ENCODE measurements at places on chromosomes 12 and 14. TPM values are rescaled to one million over a fixed set of nuclear protein-coding genes. Genes with fewer than 3 reads are reported as not detected.

DNA sequence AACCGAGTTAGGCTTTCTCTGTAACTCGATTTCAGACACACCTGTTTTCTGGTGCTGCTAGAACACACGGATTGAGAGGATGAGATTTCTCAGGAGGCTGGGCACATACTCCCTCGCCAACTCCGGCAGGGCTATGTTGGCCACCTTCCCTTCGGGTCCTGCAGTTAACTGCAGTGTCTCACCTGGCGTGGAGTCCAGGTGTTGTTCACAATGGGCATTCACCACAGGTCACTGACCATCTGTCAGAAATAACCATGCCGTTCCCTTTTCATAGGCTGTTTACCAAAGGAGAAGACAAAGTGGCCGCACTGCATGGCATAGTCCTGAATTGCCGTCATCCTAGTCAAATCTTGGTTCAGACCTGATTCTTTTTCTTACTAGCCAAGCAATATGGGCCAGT is 5.5 kb upstream of the KCNH3 start:
- no peak for DNase-seq

- no peak for DNase-seq
Observed at GRCh38 chr12:88490425-88490824, 89.8 kb downstream of the KITLG start.

- DNase-seq, result no peak
Observed at GRCh38 chr12:95986635-95987570, 9.2 kb downstream of the HAL start.

DNA sequence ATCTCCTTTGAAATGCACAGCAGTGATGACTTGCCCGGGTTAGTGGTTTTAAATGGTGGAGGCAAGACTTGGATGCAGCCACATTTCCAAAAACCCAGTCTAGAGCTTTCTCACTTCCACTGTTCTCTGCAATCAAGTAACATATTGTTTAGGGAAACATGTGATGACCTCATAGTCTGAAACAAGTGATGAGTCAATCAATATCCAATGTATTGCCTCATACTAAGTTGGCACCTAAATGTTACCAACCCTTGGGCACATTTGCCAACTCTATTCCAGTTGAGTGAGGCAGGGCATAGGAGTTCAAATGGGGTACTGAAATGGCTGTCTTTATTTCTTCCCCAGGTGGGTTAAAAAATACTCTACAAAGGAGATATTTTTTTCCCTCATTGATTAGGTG is 1105.4 kb downstream of the VRK1 start:
- DNase-seq, result no peak

- DNase-seq, result peak; percentile 87
Observed at GRCh38 chr12:92961949-92962348, 32.9 kb upstream of the EEA1 start.

DNA sequence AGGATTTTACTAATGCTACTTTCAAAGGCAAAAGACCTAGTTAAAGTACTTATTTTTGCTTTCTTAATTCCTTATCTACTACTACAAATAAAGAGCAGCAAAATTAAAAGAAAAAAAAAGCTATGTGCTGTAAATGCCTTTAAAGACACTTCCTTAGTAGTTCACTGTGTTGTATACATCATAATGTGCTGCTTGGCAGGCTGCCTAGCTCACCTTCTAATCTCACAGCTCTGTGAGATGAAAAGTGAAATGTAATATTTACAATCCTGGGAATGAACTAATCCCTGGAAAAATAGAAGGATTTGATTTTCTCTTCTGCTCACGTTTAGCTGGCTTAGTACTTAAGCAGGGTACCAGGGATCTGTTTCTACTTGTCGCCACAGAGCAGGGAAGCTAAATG is 184.4 kb upstream of the ALG10B start:
- DNase-seq, result no peak

DNA sequence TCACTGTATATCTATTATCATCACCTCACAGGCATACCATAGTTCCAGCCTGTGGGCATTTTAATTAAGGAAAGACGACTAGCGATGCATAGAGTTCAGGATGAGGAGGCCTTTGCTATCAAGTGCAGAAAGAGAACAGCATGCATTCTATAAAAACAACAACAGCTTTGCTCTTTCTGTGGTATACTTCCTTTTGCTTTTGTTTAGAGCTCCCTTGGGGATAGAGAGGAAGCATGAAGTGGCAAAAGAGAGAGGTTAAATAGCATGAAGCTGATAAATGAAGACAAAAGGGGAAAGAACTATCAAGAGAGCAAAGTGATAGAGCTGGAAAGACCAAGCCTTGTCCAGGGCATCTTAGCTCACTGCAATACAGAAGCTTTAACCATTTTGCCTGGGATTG is 23.5 kb downstream of the IFNG-AS1 start:
- DNase-seq, result no peak

DNA sequence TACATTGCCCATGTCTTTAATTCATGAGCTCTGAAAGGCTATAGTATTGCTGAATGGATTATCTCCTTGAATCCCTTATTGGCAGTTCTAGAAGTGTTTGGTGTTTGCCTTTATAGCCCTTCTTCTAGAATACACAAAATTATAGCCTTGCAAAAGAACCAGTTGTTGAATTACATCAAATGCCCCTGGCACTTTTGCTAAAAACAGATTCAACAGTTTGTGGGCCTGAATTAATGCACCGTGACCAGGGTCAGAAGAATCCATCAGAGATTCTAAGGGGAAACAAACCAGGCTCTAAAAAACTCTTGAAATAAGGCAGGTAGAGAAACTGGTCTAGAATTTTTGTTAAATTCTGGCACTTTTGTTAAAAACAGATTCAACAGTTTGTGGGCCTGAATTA is 197.8 kb downstream of the SOX5 start:
- no peak for DNase-seq

- no peak for DNase-seq
Observed at GRCh38 chr12:23884909-23885308, 64.6 kb downstream of the SOX5 start.

- DNase-seq, result no peak
Observed at GRCh38 chr14:47626151-47627035, 49.0 kb downstream of the MDGA2 start.

DNA sequence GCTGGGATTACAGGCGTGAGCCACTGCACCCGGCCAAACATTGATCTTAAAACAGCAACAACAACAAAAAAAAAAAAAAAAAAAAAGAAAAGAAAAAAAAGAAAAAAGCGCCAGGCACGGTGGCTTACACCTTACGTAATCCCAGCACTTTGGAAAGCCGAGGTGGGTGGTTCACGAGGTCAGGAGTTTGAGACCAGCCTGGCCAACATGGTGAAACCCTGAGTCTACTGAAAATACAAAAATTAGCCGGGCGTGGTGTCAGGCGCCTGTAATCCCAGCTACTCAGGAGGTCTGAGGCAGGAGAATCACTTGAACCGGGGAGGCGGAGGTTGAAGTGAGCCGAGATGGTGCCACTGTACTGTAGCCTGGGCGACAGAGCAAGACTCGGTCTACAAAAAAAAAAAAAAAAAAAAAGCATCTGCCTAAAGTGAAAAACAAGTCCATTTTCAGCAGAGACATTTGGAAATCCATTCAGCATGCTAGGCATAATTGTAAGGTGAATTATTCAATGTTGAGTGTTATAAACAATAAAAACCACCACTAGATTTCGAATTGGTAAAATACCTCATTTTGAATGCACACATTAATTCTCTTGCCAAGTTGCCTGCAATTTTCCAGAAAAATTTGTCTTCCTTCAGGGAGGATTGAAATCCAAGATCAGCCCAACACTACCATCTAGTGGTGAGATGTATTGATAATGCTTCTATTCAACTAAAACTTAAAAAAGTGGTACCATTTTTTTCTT is 8.0 kb upstream of the CERS5 start:
- peak; percentile 70 for DNase-seq

- no peak for DNase-seq
Observed at GRCh38 chr12:64258576-64258975, 36.5 kb upstream of the KICS2 start.

- no peak for DNase-seq
Observed at GRCh38 chr12:6840330-6840729, 395 bp upstream of the GNB3 start.

DNA sequence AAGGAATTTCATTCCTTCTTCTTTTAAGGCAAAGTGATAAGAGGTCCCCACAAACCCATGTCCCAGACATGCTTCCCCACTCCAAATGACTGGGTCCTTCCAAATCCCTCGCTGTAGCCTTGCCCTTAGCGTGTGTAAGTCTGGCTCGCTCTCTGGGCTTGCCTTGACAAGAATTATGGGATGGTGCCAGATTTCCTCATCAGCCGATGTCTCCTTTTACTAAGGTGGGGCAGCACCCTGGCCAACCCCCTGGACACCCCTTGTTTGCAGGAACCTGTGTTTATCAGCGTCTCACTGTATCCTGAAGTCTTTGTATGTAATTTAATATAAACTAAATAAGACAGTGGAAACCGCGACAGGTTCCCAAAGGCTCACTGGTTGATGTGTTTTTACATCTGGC is 493.3 kb downstream of the EGLN3 start:
- DNase-seq, result no peak

DNA sequence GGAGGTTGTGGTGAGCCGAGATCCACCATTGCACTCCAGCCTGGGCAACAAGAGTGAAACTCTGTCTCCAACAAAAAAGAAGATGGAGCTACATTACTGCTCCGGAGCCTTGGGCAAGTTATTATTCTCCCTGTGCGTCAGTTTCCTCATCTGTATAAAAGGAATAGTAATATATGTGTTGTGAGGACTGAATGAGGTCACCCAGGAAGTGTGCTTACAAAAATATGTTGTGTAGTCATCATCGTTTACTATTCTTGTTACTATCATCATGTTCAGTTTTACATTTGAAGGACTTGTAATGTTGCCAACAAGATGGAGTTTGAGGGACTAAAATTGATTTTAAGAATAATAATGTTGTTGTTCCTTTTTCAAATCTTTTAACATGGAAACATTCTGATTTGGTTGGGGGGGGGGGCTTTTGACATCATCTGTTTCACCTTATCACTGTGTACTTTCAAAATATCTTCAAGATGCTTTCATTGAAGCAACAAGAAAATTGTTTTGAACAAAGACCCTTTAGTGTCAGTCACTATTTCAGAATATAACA is 156.8 kb downstream of the PDE3A start:
- DNase-seq, result no peak

DNA sequence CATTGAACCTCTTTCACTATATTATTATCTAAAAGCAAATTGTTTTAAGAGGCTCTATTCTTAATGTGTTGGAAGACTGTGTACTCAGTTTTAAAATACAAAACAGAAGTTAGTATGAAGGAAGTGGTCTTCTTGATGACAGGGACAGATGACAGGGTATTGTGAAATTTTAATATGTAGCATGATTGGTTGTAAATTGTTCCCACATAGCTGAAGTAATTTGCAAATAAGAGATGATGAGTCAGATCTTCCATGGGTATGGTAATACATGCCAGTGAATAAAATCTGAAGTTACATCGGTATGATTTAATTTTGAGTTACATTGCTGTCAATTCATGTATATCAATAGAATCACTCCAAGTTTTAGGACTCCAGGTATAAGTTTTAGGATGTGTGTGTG is 454.8 kb downstream of the AEBP2 start:
- DNase-seq, result no peak

- peak; percentile 12 for DNase-seq
Observed at GRCh38 chr14:59187802-59188460, 536 bp upstream of the DAAM1 start.

DNA sequence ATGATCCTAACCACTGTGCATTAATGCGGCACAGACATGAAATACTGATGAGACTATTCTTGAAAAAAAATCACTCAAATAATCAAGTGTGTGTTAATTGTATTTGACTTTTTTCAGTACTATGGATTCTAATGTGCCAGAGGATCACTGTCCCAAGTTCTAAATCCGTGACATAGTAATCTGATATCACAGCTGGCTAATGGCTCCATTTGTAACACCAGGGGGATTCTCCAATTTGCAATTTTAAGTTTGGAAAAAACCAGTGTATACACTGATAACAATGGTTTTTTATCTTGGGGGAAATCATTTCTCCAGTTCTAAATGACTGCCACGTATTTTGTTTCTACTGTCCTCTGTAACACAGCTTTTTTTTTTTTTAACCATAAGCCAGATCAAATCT is 33.0 kb downstream of the MPHOSPH9 start:
- DNase-seq, result no peak

- DNase-seq, result no peak
Observed at GRCh38 chr14:25178255-25178654, 128.3 kb upstream of the STXBP6 start.

GRCh38 chr12:75908961-75909605 is 122.5 kb downstream of the PHLDA1 start:
- DNase-seq, result peak; percentile 21

DNA sequence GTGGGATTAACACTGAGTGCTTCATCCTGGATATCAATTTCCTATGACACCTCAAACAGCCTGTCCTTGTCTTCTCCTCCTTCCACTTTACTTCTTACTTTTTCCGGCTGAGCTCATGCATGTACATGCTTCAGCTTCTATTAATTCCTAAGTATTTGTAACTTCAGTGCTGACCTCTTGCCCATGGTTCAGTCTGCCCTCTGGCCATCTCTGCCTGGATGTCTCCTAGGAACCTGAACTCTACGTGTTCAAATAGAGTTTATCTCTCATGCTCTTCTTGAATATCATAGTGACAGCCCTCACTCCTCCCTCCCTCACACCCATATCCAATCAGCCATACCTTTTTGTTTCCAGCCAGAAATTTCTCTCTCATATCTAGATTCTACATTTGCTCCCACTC is 141.6 kb downstream of the ATP23 start:
- DNase-seq, result no peak

GRCh38 chr14:29222671-29223268 is 456.2 kb downstream of the FOXG1 start:
- DNase-seq, result peak; percentile 30

DNA sequence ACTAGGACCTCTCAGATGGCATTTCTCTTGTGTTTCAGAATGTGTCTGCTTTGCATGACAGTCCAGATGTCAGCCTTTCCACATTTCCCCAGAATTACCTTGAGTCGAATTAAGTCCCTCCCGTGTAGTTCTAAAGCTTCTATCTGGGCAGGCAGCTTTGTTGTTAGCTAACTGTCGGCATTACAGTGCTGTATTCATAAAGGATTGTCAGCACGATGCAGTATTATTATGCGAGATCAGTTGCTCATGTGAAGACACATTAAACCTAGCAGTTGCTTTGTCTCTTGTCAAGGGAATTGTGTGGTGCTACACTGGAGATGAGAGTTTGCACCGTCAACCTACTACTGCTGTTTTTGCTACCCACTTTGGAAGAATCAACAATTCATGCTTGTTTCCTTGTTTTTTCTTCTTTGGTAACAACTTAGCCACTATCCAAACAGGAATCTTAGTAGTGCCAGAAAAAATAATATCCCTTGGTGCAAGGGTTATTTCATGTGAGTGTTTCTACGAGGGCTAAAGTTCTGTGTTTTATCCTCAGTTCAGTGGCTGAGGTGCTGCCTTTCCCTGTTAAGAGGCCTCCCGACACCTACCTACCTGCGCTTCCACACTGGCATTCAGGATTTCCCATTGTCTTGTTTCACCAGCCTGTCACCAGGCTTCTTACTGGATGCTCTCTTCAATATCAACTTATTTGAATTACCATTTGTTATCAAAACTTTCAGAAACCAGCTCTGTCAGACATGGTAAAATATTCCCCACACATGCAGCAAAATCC is 297.9 kb upstream of the G2E3 start:
- DNase-seq, result no peak

GRCh38 chr14:52018252-52018651 is 28.9 kb downstream of the RTRAF start:
- DNase-seq, result no peak

- no peak for DNase-seq
Observed at GRCh38 chr12:127459166-127459565, 807.8 kb upstream of the TMEM132C start.

NUDT4 gene
- total RNA-seq, result 26.3 TPM

KRT81 gene
- 66.4 TPM for total RNA-seq

BDKRB2 gene
- 0.89 TPM for total RNA-seq

OR10P1 gene
- total RNA-seq, result not detected

HOXC5 gene
- total RNA-seq, result 0.57 TPM

RNASE4 gene
- 0.91 TPM for total RNA-seq

HIP1R gene
- 19.1 TPM for total RNA-seq
